HFF-Myc (cell line): ENCODE measurements at places on chromosomes 2 and 18.

DNA sequence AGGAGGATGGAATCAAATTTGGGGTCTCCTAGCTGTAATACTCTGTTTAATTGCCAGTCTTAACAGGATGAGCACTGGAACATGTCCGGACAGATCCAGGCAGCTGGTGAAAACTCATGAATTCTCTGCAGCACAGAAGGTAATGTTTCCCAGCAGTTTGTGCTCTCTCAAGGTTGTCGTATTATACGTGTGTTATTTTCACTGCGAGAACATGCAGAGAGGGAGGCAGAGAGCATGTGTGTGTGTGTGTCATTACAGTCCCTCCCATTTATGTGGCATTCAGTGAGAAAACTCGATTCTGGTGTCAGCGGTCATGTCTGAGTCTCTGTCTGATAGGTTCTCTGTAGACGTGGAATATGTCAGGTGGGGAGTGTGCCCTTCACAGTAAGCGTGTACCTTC is 150.2 kb upstream of the POU3F3 start:
- DNase-seq, result no peak

DNA sequence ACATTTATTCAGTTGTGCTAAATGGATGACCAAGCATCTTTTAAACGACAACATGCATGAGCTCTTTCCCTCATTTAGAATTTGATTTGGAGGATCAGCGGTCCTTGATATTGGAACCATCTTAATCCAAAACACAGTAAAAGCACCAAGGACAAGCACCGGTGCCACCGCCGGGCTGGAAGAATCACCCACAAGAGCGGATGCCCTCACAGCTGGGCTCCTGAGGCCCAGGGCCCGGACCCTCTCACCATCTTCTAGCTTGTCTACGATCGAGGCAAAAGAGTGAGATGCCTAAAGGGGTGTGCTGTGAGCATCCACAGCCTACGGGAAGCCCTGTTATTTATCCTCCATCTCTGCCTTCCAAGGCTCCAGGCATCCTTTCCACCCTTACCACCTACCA is 129.5 kb downstream of the ZNF516 start:
- no peak for DNase-seq

DNA sequence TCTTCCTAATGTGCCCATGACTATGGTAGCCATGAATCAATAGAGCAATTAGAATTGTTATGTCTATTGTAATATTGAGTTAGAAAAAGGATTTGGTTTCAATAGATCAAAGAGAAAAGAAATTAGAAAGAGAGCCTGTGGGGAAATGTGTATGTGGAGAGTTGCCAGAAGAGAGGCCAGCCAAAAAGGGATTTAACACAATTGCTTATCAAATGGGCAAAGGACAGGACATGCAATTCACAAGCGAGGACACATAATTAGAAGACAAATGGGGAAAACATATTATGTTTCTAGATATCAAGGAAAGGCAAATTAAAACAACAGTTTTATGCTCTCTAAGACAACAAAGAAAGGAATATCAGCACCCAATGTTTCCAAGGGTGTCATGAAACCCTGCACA is 403.2 kb upstream of the KLHL29 start:
- no peak for DNase-seq

- DNase-seq, result no peak
Observed at GRCh38 chr2:196182439-196183171, 11.2 kb upstream of the STK17B start.

GRCh38 chr2:149648282-149649030 is 60.9 kb upstream of the MMADHC start:
- DNase-seq, result peak; percentile 88

DNA sequence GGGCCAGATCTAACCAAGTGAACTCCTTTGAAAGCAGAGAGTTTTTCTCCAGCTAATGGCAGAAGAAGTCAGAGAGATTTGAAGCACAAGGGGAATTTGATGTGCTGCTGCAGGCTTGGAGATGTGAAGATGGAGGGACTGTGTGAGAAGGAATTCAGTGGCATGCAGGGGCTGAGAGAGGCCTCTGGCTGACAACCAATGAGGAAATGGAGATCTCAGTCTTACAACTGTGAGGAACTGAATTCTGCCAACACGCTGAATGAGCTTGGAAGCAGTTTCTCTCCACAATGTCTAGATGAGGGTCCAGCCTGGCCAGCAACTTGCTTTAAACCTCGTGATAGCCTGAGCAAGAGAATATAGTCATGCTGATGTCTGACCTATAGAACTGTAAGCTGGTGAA is 224.1 kb upstream of the DPP10 start:
- DNase-seq, result no peak

DNA sequence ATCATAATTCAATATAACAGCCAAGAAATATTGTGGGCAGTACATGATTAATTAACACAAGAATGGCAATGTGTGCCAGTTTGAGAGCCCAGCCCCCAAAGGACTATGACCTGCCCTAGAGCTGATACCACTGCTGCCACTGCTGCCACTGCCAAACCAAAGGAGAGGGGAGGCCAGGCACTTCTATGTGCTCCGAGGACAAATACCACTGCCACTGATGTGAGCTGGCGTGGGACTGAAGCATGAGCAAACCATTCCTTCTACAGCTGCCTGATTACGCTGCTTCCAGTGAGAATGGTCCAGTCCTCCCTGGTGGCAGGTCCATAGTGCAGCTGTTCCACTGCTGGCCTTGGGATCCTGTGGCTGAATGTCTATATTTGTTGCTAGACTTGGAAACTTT is 392.2 kb downstream of the CCDC85A start:
- no peak for DNase-seq

- no peak for DNase-seq
Observed at GRCh38 chr2:57570961-57571360, 475.6 kb upstream of the VRK2 start.

GRCh38 chr18:75478996-75479880 is 51.7 kb upstream of the SMIM21 start:
- DNase-seq, result peak; percentile 47

GRCh38 chr2:88250404-88250803 is 80.3 kb downstream of the THNSL2 start:
- DNase-seq, result no peak

DNA sequence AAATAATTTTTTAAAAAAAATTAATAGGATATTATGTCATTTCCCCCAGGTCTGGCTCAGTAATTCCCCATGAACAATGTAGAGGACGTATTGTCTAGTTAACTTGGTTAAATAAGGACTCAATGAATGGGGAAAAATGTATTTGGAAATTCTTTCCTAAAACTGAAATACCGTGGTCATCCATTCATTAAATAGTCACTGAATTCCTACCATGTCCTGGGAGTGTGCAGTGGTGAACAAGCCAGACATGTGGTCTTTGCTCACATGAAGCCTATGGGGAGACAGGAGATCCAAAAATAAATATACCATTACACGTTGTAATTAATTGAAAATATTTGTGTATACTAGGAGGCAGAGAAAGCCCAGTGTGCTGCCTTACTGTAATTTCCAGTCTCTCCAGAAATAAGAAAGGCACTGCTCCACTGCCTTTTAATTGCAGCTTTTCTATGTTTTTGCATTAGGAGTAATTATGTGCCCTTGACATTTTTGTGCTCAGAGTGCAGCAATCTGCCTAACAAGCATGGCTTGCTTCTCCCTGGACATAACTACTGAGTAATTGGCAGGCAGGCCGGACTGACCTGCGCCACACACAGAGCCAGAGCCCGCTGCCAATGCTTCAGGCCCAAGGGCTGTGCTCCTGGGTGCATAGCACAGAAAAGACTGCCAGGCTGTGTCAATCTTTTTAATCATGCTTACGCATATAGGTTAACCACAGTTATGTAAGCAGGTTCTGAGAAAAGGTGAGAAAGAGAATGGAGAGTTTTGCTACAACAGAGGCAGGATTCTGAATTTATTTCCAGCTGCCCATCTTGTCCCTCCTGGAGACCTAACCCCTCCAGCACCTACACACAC is 22.2 kb upstream of the TTC39C start:
- DNase-seq, result no peak

DNA sequence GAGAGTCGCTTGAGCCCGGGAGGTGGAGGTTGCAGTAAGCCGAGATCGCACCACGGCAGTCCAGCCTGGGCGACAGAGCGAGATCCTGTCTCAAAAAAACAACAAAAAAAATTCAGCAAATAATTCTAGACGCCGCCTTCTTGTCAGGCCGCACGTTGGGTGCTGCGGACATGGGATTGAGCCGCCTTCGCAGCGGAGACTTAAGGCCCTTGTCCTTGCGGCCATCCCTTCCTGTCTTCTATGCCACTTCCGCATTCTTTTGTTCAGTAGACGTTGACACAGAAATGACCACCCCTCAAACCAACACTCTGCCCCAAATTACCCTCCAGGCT is 15.8 kb downstream of the PTPN18 start:
- no peak for DNase-seq

- DNase-seq, result no peak
Observed at GRCh38 chr18:2121224-2121623, 450.1 kb downstream of the METTL4 start.

- DNase-seq, result no peak
Observed at GRCh38 chr2:1152375-1152774, 201.7 kb downstream of the SNTG2 start.

GRCh38 chr2:218270721-218271486 is 585 bp downstream of the PNKD start:
- DNase-seq, result no peak

- DNase-seq, result peak; percentile 58
Observed at GRCh38 chr2:234133004-234133403, 82.5 kb downstream of the SPP2 start.

- no peak for DNase-seq
Observed at GRCh38 chr18:61955644-61956043, 62.8 kb upstream of the RNF152 start.

DNA sequence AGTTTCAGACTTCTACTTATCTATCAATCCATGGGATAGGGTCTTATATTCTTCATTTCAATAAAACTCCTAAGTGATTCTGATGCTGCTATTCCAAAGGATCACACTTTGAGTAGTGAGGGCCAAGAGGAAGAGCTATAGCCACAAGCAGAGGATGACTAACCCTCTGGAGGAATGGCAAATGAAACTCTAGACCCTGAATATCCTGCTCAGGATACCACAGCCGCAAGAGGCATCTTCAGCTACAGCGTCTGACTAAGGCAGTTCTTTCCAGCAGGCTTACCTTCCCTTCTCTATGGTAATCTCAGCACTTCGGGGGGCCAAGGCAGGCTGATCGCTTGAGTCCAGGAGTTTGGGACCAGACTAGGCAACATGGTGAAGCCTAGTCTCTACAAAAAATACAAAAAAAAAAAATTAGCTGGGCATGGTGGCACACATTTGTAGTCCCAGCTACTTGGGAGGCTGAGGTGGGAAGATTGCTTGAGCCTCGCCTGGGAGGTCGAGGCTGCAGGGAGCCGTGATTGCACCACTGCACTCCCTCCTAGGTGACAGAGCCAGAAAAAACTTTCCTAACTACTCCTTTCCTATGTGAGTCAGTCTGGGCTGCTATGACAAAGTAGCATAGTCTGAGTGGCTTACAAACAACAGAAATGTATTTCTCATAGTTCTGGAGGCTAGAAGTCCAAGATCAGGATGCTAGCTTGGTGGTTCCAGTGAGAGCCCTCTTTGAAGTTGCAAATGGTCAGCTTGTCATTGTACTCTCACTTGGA is 371.9 kb downstream of the IRS1 start:
- peak; percentile 85 for DNase-seq

DNA sequence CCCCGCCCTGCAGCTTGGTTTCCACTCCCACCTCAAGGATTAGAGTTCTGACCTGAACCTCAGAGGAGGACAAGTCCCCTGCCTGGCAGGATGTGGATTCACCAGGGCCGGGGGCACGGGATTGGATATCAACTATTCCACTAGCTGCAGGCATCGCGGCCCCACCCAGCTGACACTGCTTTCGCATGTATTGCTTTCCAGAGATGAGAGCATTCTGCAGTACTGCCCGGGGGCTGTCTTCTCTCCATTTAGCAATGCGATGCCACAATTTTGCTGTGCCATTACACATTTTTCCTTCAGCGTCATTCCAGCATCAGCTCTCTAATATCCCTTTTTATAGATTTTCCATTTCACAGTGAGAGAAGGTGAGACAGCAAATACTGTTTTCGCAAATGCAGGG is 42.0 kb downstream of the CTIF start:
- DNase-seq, result no peak

DNA sequence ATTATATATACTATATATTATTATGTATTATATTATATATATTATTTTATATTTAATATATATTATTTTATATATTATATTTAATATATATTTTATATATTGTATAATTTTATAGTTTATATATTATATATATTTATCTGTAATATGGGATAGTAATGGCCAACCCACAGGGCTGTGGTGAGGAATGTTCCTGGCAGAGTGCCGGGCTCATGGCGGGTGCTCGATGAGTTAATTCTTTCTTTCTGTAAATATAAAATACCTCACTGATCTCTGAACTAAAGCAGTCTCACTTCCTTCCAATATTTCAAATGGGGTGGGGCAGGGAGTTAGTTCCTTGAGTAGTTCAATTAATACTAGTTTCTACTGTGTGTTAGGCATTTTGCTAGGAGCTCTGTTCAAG is 389.4 kb downstream of the TSN start:
- no peak for DNase-seq

DNA sequence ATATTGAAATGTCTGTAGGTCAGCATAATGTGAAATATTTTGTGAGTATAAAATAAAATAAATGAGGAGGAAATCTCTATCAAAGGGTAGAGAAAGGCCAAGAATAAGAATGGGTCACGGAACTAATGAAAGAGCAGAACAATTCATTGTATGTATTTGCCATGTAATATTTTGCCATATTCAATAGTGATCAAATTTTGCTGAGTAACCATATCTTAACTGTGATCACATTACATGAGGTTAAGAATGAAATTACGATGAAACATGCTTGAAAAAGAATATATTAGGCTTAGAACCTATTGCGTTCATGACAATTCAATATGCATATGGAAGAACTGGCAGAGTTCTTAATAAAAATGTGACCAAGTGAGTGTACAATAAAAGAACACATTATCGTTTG is 437.2 kb upstream of the NRXN1 start:
- no peak for DNase-seq

DNA sequence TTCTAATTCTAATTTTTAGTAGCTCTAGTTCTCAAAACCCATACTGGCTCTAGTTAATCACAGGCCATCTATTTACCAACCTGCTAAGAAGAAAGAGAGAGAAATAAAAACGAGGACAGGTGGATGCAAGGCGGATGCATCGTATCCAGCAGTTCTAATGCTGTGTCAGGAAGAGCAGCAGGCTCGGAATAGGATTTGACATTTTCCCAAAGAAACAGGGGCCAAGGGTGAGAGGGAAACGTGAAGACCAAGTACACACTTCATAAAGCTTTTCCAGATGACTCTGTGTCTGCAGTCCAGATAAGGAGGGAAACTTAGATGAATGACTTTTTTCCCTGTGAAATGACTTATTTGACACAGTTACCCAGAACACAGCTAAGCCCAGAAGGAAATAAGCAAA is 117.5 kb downstream of the ESCO1 start:
- no peak for DNase-seq

GRCh38 chr2:18299423-18300212 is 260.8 kb downstream of the RDH14 start:
- DNase-seq, result no peak

GRCh38 chr2:224310943-224311625 is 90.8 kb downstream of the FAM124B start:
- DNase-seq, result peak; percentile 10

DNA sequence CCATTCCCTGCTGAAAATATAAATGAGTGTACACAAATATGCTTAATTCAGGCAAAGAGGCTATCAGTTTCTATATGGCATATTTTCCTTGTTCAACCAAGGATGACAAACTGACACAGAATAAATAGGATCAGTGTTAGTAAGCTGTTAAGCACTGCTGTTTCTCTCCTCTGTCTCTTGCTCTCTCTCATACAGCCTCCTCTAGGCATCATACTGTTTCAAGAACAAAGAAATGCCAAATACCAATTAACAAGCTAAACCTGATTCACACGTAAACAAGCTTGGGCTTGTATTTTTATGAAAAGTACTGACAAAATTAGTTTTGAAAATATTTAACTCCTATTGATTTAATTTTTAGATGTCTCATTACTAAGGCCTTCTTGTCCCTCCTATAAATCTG is 1027.2 kb upstream of the ACVR2A start:
- DNase-seq, result no peak
